ENCODE measurements at places on chromosomes 11 and 22.

GRCh38 chr22:27269751-27270543 is 531.6 kb downstream of the MN1 start:
- no peak for DNase-seq

DNA sequence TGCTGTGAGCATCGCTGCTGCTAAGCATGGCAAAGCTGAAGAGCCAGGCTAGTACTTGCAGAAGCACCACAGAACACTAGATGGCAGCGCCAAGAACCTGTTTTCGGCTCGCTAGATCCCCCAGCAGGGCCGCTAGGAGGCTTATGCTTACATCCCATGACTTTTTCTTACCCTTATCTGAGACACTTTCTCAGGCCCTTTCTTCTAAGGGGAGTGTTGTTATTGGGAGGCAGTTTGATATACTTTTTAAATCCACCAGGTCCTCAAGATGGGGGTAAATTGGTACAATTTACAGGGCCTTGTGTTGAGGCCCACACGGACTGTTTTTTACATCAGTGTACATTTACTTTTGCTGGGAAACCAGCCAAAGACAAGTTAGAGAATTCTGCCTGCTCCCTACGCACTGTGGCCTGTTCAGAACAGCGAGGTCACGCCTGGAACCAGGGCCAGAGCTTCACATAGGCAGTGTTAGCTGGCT is 4.0 kb downstream of the TRIM6 start:
- DNase-seq, result peak; percentile 72

- no peak for DNase-seq
Observed at GRCh38 chr11:111308140-111308539, 9.8 kb downstream of the POU2AF3 start.

DNA sequence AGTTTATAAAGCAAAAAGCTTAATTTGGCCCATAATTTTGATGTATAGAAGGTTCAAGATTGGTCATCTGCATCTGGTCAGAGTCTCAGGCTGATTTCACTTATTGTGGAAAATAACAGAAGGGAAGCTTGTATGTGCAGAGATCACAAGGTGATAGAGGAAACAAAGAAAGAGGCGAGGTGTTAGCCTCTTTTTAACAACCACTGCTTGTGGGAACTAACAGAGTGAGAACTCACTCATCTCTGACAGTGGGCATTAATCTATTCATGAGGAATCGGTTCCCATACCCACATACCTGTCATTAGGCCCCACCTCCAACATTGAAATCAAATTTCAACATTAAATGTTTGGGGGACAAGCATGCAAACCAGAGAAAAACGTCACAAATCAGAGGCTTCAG is 250.3 kb downstream of the GRM5 start:
- no peak for DNase-seq

GRCh38 chr11:94583213-94583865 is 16.2 kb downstream of the PIWIL4 start:
- DNase-seq, result no peak

- no peak for DNase-seq
Observed at GRCh38 chr22:36149441-36149840, 11.1 kb downstream of the APOL3 start.

- no peak for DNase-seq
Observed at GRCh38 chr11:70601861-70602538, 203.7 kb downstream of the CTTN start.

- no peak for DNase-seq
Observed at GRCh38 chr22:22322792-22323191, 78.2 kb downstream of the VPREB1 start.

GRCh38 chr22:46537946-46538813 is 760 bp upstream of the CELSR1 start:
- no peak for DNase-seq

GRCh38 chr22:44735518-44736428 is 16.6 kb upstream of the ARHGAP8 start:
- DNase-seq, result peak; percentile 44

DNA sequence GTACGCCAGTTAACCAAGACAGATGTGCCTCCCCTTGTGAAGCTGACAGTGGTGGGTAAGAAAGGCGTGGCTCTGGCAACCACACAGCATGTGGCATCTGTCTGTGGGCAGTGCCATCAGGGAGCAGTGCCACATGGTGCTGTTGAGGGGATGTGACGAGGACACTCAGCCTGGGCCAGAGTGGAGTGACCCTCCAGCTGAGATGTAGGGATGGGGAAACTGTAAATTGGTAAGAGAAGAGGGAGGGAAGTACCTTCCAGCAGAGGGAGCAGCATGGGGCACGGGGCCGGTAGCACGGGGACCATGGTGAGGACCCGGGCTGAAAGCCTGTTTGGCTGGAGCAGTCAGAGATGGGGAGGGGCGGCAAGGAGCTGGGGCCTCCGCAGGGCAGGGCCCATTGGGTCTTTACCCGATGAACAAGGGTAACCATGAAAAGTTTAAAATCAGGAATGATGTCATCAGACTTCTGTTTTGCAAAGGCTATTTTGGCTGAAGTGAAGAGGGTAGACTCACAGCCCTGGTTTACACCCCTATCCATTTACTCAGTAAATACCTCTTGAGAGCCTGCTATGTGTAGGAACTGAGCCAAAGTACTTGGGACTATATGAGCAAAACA is 10.4 kb downstream of the TMPRSS6 start:
- DNase-seq, result no peak

- DNase-seq, result no peak
Observed at GRCh38 chr22:44859641-44860040, 107.3 kb downstream of the ARHGAP8 start.

GRCh38 chr11:34512840-34513681 is 533 bp downstream of the ELF5 start:
- peak; percentile 47 for DNase-seq

DNA sequence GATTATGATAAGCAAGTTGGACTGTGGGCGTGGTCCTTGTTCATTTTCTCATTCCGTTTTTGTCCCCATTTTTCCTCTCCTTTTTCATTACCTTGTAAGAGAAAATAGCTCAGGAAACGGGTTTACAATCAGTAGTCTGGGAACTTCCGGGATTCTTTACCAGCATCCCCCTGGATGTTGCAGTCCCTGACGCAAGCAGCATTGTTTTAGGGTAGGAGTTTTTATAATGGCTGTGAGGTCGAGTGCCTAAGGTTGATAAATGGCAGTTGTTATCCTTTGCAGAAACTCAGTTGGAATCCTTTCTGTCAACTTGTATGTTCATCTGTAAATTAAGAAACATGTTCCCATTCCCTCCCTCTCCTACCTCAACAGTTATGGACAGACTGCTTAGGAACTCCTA is 68.3 kb downstream of the ARHGEF12 start:
- no peak for DNase-seq

- no peak for DNase-seq
Observed at GRCh38 chr11:111762981-111763643, 3.1 kb downstream of the PPP2R1B start.

GRCh38 chr11:133724116-133724515 is 121.2 kb downstream of the SPATA19 start:
- DNase-seq, result no peak

DNA sequence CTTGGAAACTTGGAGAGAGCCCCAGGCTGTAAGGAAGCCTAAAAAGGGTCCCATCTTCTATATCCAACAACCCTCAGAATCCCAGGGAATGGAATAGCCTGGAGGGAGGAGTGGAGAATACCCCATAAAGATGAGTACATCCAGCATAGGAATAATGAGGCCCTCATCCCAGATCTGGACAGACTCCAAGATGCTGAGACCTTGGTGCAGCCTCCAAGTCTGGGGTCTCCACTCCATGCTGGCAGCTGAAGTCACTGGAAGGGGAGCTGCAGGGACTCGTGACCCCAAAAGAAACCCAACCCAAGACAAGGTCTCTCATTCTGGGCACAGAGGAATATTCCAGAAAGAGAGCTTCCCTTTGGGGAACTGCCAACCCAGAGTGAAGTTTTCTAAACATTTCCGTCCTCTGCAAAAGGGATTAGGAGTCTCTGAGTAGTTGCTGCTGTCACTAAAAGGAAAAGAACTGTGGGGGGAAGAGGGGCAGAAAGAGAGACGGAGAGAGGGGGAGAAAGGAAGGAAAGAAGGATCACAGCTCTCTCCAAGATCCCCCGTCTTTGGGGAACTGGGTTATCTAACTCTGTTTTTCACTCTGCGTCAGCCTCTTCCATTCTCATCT is 589 bp downstream of the SCGB1A1 start:
- DNase-seq, result no peak

- DNase-seq, result no peak
Observed at GRCh38 chr11:134505125-134505524, 93.1 kb upstream of the B3GAT1 start.

- DNase-seq, result no peak
Observed at GRCh38 chr11:47908198-47908597, 60.0 kb upstream of the NUP160 start.

DNA sequence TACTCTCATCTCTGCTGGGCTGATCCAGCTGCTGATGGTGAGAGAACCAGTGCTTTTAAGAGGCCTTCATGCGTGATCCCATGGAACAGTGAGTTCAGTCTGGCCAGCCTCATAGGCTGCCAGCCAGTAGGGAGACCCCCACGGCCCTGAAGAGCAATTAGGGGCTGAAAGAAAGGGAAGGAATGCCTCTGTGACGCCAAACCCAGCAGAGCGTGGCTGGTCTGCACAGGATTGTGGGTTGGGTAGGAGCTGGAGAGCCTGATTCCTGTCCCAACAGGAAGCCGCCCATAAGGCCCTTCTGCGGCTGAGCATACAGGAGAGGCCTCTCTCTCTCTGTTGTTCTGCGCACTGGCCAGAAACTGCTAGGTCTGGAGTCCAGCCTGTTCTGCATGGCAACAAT is 181.5 kb upstream of the E2F8 start:
- DNase-seq, result no peak

- no peak for DNase-seq
Observed at GRCh38 chr11:117871784-117872183, 4.7 kb downstream of the FXYD6 start.

DNA sequence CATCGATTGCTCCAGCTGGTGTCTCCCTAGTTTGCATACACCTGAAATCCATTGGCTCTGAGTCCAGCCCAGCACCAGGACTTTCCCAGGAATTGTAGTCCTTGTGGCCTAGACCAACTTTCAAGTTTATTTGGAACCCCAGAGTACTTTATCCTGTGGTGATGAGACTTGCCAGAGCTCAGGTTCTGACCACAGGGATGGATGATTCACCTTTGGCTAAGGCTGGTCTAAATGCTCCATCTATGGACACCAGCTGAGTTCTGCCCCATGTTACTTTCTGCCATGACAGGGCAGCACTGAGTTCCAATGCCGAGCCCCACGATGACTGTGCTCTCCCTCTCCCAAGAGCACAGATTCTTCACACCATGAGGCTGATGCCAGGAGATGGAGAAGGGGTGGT is 17.3 kb upstream of the INSC start:
- no peak for DNase-seq

GRCh38 chr11:119782006-119782738 is 53.2 kb upstream of the NECTIN1 start:
- no peak for DNase-seq

- DNase-seq, result no peak
Observed at GRCh38 chr11:122192634-122193255, 76.7 kb upstream of the BLID start.

DNA sequence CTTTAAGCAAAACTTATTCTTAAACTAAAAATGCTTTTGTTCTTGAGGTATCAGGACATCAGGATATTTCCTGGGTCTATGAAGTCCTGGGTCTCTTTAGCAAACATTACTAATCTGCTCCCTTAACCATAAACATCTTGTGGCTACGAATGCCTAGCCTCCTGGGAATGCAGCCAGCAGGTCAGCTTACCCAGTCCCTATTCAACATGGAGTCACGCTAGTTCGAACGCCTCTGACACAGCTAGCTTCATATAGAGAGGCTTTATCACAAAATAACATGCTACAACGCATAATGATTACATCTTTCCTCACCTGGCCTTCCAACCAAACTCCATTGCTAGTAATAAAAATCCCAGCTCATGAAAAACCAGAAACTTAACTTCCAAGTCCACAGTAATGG is 17.5 kb upstream of the FIBIN start:
- DNase-seq, result no peak

GRCh38 chr11:113274713-113275582 is 39.4 kb upstream of the TTC12 start:
- peak; percentile 30 for DNase-seq

- DNase-seq, result no peak
Observed at GRCh38 chr11:1017269-1018005, 19.1 kb downstream of the MUC6 start.

DNA sequence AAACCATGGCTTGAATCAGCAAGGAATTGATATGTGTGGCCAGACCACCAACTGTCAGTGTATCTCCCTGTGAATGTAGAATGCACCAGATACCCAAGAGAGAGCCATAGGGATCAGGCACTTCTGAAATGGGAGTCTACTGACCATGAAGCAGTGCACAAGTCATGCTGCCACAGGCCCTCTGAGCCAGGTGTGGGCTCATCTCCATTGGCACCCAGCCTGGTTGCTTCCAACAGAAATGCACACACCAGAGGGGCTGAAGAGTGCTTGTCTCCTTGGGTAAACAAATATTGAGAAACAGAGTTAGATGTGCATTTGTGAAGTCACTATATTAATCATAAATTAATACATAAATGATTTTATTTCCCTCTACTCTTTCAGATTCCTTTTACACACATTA is 28.4 kb upstream of the PANX1 start:
- no peak for DNase-seq

DNA sequence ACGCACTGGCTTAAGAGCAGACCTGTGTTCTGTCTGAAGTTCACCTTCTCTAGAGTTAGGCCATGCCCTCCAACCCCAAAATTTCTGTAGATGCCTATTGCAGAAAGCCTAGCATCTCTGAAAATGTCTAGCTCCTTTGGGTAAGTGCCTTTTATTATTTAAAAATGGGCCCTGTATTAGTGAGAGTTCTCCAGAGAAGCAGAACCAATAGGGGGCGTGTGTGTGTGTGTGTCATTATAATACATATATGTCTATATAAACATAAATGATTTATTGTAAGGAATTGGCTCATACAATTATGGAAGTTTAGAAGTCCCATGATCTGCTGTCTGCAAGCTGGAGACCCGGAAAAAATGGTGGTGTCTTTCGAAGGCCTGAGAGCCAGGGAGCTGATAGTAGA is 144.7 kb downstream of the TTC17 start:
- no peak for DNase-seq

- no peak for DNase-seq
Observed at GRCh38 chr22:22103078-22103875, 120.7 kb upstream of the TOP3B start.

- DNase-seq, result no peak
Observed at GRCh38 chr22:42931421-42932196, 74.5 kb upstream of the ARFGAP3 start.

Measured in NT2/D1 (cell line).